AG09319 (cell line): ENCODE measurements at places on chromosomes 2 and 18.
A peak's percentile ranks its signal among the peaks of the same experiment; 100 is the strongest.

DNA sequence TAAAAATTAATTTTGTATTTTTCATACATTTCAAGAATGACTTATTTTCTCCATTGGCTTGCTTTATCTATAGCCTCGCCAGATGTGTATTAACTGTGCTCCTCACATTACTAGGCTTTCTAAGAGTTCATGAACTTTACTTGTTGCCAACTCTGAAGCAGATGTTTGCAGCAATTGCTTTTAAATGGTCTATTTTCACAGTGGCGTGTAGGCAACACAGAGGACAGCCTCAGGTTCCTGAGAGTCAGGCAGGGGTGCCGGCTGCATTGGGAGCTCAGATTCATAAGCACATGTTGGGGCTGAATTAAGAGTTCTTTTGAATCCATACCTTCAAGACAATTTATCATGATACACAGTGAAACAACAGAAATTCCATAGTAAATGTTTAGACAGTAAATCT is 179.2 kb upstream of the PXDN start:
- DNase-seq = no peak

DNA sequence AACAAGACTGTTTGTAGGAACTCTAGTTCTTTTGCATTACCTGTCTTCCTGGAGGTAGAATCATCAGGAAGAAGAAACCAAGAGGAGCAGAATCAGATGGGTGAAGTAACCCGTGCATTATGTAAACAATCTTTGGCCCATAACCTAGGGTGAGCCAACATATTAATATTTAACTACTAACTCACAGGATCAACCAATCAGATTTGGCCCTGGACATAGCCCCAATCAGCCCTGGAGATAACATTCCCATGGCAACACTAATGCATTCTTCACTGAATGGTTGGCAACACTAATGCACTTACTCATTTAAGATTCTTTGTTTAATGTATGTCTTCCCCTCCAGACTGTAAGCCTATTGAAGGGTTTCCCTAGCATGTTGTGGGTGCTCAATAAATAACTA is 72.0 kb upstream of the CTAGE1 start:
- no peak for DNase-seq

DNA sequence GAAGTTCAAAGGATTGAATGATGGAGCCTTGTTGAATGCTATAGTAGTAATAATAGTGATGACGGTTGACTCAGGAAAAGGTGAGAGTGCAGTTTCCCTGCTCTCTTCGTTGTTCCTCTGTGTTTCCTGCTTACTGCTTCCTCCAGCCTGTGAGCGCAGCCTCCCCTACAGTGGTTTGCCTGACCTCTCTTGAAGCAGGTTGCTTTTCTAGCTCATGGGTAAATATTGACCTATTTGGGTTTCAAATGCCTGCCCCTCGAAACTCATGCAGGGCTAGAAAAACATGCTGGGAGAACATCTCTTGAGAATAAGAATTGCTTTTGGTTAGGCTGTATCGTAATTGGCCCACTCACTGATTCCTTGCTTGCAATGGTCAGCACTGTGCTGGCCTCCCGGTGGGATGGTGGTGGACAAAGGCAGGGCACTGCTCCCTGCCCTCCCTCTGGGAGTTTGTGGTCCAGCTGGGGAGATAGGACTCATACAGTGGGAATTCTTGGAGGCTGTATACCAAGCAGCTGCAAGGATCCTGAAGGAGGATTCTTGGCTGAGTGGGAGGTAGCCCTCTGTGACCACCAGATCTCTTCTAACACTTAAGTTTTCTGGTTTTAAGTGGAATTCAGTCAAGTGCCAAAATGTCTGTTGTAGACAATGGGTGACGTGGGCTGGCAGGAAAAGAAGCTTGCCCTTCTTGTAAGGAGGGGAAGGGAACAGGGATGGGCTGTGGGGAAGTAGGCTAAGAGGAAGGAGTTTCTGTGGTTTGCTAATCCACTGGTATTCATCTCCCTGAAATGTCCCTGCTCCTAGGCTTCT is 5.4 kb upstream of the RNF181 start:
- peak; percentile 51 for DNase-seq

- DNase-seq = peak; percentile 61
Measured at GRCh38 chr2:159124441-159124911, 156.0 kb downstream of the TANC1 start.

- DNase-seq = no peak
Measured at GRCh38 chr2:100782380-100782878, 37.5 kb upstream of the NPAS2 start.

DNA sequence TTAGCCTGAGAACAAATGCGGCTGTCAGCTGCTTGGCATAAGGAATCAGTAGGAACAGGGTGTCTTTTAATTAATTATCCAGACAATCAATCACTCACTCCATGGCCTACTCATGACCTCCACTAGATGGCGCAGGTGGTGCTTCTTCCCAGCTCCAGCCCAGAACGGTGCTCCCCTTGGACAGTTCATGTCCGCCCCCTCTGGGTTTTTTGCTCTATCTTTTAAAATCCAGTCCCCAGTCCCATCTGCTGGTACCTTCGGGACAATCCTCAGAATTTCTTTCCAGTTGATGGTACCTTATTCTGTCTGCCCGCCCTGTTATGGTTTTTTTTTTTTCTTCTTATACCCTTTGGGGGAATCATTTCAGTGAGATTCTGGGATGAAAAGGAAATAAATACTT is 99.8 kb downstream of the CACNB4 start:
- DNase-seq = no peak

DNA sequence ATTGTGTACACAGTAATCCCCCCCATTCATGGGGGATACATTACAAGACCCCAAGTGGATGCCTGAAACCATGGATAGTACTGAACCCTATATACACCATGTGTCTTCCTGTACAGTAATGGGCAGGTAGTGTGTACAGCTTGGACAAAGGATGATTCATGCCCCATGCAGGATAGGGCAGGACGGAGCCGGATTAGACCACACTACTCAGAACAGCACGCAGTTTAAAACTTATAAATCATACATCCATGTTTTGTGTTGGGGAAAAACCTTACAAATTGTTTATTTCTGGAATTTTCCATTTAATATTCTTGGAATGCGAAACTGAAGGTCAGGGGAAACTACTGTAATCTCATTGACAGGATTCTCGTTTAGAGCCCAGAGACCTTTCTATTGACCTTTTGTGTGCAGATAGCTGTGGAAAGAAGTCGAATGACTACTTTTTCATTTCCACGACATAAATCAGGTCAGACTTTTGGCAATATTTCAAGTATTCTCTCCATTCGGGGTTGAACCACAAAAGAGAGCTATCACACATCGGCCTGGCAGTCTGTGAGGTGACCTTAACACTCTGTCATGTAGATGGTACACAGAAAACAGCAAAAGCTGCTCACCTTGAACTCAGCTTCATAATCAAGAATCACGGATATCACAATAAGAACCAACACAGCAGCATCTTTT is 9.9 kb upstream of the YPEL5 start:
- DNase-seq = no peak

GRCh38 chr2:74816540-74817303 is 17.2 kb upstream of the HK2 start:
- no peak for DNase-seq

DNA sequence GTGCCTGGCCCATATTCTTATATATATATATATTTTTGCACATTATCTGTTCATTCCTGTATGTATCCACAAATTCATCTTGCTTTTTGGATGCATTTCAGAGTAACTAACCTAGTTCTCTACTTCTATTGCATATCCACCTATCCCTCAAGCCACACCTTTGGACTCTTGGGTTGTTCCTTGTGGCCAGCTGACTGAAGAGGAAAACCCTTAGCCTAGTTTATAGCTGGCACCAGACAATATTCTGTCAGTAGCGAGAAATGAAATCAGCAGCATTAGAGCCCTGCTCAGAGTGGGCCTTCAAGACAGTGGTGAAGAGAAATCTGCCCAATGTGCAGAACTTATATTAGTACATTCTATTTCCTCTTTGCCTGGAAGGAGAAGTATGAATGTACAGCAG is 19.6 kb upstream of the ALMS1 start:
- DNase-seq = no peak

DNA sequence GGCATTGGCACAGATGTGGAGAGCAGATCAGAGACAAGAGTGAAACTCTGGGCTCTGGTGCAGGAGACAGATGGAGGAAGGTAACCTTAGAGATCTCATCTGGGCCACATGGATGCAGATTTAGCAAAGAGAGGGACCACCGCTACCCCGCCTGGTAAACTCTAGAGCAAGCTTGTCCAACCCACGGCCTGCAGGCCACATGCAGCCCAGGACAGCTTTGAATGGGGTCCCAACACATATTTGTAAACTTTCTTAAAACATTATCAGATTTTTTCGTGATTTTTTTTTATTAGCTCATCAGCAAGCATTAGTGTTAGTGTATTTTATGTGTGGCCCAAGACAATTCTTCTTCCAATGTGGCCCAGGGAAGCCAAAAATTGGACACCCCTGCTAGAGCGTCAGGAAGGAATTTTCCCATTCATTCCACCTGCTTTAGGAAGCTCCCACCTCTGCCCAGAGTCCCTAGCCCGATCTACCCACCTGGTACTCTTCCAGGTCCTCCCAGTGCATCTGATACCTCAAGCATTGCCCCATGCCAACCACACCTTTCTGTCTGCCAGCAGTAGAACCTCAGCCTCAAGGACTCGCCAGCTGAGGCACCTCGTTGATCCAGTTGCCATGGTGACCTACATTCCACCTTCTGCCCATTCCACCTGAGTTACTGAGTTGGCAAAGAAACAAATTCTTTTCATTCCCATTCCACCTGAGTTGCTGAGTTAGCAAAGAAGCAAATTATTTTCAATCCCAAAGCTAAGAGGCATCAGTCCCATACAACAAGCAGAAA is at the start of gene CIB4:
TSS of gene CIB4 (minus strand) at position 586 of the 784 bp plus-strand sequence. CDS start at position 534, 52 bp downstream.
- no peak for DNase-seq
